A549 treated with dexamethasone at 1 μM for 4 hours (cell line): ENCODE measurements at places on chromosomes 13 and 19. TPM values are rescaled to one million over a fixed set of nuclear protein-coding genes. Genes with fewer than 3 reads are reported as not detected.

LYPD5 gene
- 0.09 to 0.32 TPM (median 0.16 TPM) in 5 replicates for total RNA-seq

CCDC8 gene
- total RNA-seq: not detected in 5 replicates

IFNL1 gene
- 0.16 to 0.26 TPM in 2 of 5 replicates, not detected in the others for total RNA-seq

TRPM4 gene
- total RNA-seq: 6.5 to 11.6 TPM (median 8.7 TPM) in 5 replicates

LILRB3 gene
- 0.07 to 0.39 TPM (median 0.30 TPM) in 5 replicates for total RNA-seq

SELENOV gene
- 0.05 TPM in 1 of 5 replicates, not detected in the others for total RNA-seq

OR1I1 gene
- total RNA-seq: not detected in 5 replicates

F7 gene
- 0.05 to 0.16 TPM (median 0.07 TPM) in 5 replicates for total RNA-seq

TMEM255B gene
- 0.87 to 1.3 TPM (median 0.93 TPM) in 5 replicates for total RNA-seq

PGLYRP1 gene
- not detected in 5 replicates for total RNA-seq

ZNF229 gene
- total RNA-seq: 2.2 to 3.4 TPM (median 3.0 TPM) in 5 replicates

LENG1 gene
- 7.5 to 8.8 TPM (median 7.8 TPM) in 5 replicates for total RNA-seq

ZNF792 gene
- total RNA-seq: 1.3 to 1.9 TPM (median 1.7 TPM) in 5 replicates

UBE2L5 gene
- total RNA-seq: not detected in 5 replicates

ERFL gene
- 0.21 to 0.37 TPM (median 0.30 TPM) in 5 replicates for total RNA-seq

SIGLEC8 gene
- not detected in 5 replicates for total RNA-seq

RAB3A gene
- total RNA-seq: 0.64 to 0.93 TPM (median 0.65 TPM) in 5 replicates

KCNN4 gene
- total RNA-seq: 35.0 to 49.2 TPM (median 46.8 TPM) in 5 replicates

SPACA6 gene
- total RNA-seq: 8.9 to 12.4 TPM (median 11.6 TPM) in 5 replicates

CD33 gene
- 0.06 to 0.08 TPM (median 0.07 TPM) in 3 of 5 replicates, not detected in the others for total RNA-seq

SIGLECL1 gene
- total RNA-seq: 0.08 TPM in 1 of 5 replicates, not detected in the others

SLITRK1 gene
- not detected in 5 replicates for total RNA-seq

TMEM190 gene
- total RNA-seq: 0.86 to 1.9 TPM (median 1.1 TPM) in 5 replicates

CGB5 gene
- 0.20 to 0.72 TPM (median 0.42 TPM) in 4 of 5 replicates, not detected in the other for total RNA-seq

CEACAM1 gene
- total RNA-seq: 1.1 to 2.7 TPM (median 2.2 TPM) in 5 replicates

NXNL1 gene
- not detected in 5 replicates for total RNA-seq

NLRP4 gene
- not detected in 5 replicates for total RNA-seq

GRIN2D gene
- total RNA-seq: 5.0 to 9.7 TPM (median 8.6 TPM) in 5 replicates

ZNF441 gene
- total RNA-seq: 0.01 TPM in 1 of 5 replicates, not detected in the others

C3 gene
- total RNA-seq: 43.4 to 62.3 TPM (median 59.3 TPM) in 5 replicates

ICAM5 gene
- 0.19 to 0.93 TPM (median 0.81 TPM) in 5 replicates for total RNA-seq

F10 gene
- 0.06 to 0.07 TPM in 2 of 5 replicates, not detected in the others for total RNA-seq

COL4A1 gene
- total RNA-seq: 80.9 to 116 TPM (median 104 TPM) in 5 replicates

METTL21C gene
- not detected in 5 replicates for total RNA-seq

FXYD7 gene
- 0.14 to 0.19 TPM (median 0.17 TPM) in 3 of 5 replicates, not detected in the others for total RNA-seq

ZNF805 gene
- 1.5 to 2.8 TPM (median 2.3 TPM) in 5 replicates for total RNA-seq

IRF2BP1 gene
- 20.8 to 37.5 TPM (median 33.3 TPM) in 5 replicates for total RNA-seq

FARP1 gene
- total RNA-seq: 13.1 to 23.5 TPM (median 21.6 TPM) in 5 replicates

C2CD4C gene
- total RNA-seq: 0.39 to 0.53 TPM (median 0.45 TPM) in 5 replicates

CGB8 gene
- total RNA-seq: 1.5 to 3.0 TPM (median 2.7 TPM) in 5 replicates

SIGLEC5 gene
- total RNA-seq: not detected in 5 replicates

ZNF99 gene
- not detected in 5 replicates for total RNA-seq

PCP2 gene
- total RNA-seq: not detected in 5 replicates

EDDM13 gene
- total RNA-seq: not detected in 5 replicates

CEACAM16 gene
- 0.05 to 0.14 TPM (median 0.08 TPM) in 4 of 5 replicates, not detected in the other for total RNA-seq

FAM124A gene
- total RNA-seq: 1.3 to 2.7 TPM (median 2.4 TPM) in 5 replicates

CERS1 gene
- total RNA-seq: 4.8 to 5.6 TPM (median 5.0 TPM) in 5 replicates
